Stromal cell of bone marrow (primary cell): ENCODE measurements at places on chromosomes 3 and 15.

DNA sequence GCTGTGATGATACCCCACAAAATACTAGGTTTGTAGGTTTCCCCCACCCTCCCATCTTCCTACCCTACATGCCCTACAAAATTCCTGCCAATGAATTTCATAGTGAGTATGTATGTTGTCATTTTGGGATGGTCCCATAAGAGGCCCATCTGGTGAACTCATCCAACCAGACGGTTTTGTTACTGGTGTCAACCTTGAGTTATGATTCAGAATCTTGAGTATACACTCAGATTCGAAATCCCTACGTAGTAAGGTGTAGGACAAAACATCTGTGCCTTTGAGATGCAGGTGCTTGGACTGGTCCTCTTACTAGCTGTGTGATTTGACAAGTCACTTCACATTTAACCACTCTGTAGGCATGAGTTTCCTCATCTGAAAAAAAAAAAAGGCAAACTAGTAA lies 3.6 kb downstream of the SIAH2 start:
- no peak for DNase-seq

DNA sequence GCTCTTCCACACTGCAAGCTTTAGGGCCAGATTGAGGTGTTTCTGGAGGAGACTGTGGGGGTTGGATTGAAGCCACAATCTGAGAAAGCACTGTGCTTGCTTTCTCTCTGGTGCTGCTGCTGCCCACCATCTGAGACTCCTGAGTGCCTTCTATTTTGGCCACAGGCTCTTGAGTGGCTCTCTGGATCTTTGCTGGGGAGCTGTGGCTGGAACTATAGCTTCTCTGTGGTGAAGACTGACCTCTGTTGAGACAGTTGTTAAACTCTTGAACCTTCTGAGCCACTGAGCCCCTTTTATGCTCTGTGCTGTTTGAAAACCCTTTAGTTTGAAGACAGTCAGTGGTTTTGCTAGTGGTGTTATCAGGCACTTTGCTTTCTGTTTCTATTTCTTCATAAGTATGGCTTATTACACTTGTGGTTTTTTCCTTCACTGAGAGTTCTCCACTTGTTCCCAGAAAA lies 108.7 kb upstream of the TSPAN3 start:
- DNase-seq: no peak

GRCh38 chr15:92268900-92269299 lies 124.8 kb upstream of the ST8SIA2 start:
- no peak for DNase-seq

DNA sequence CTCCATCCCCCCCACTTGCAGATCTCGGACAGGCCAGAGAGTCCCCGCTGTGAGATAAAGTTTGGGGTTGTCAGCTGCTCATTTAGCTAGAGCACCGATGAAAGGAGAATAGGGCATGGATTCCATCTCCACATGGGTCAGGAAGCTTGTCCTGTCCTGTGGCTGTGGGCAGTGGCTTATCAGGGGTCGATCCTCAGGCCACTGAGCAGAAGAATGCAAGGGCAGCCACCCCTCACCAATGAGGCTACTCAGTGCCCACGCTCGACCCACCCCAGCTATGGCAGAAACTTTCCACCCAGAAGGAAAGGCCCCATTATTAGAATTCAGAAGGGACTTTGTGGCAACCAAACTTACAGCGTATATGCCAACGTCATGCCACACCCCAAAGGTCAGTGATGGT lies 43.3 kb downstream of the CPN2 start:
- DNase-seq: no peak
